ENCODE measurements at places on chromosomes 13 and 19. TPM values are rescaled to one million over a fixed set of nuclear protein-coding genes. Genes with fewer than 3 reads are reported as not detected.

CEACAM3 gene
- total RNA-seq, result not detected

LRP3 gene
- 50.9 TPM for total RNA-seq

SH2D3A gene
- total RNA-seq, result 7.4 TPM

ERFL gene
- 2.2 TPM for total RNA-seq

CNN1 gene
- 151 TPM for total RNA-seq

OR7D2 gene
- total RNA-seq, result 0.62 TPM

COL4A2 gene
- 89.9 TPM for total RNA-seq

RELB gene
- 9.7 TPM for total RNA-seq

LCP1 gene
- total RNA-seq, result 24.1 TPM

SHD gene
- total RNA-seq, result 0.16 TPM

RUBCNL gene
- total RNA-seq, result 45.6 TPM

KCNRG gene
- 3.1 TPM for total RNA-seq

ZNF726 gene
- total RNA-seq, result 9.2 TPM

DHPS gene
- 85.9 TPM for total RNA-seq

FFAR2 gene
- not detected for total RNA-seq

ZNF737 gene
- total RNA-seq, result 17.9 TPM

NLRP11 gene
- total RNA-seq, result 3.9 TPM

ZNF560 gene
- 15.4 TPM for total RNA-seq

CYP4F8 gene
- total RNA-seq, result 0.71 TPM

LRRC8E gene
- total RNA-seq, result 0.79 TPM
